GM12878 (cell line): ENCODE measurements at places on chromosomes 5 and 9. TPM values are rescaled to one million over a fixed set of nuclear protein-coding genes. Genes with fewer than 3 reads are reported as not detected.

The MIGA2 gene
- 27.8 and 31.0 TPM in 2 replicates for total RNA-seq

The GGTA1 gene
- total RNA-seq = 0.13 TPM in 2 replicates

The OSMR gene
- total RNA-seq = 0.05 and 0.35 TPM in 2 replicates

The CCNO gene
- not detected in 2 replicates for total RNA-seq

The C5orf58 gene
- not detected in 2 replicates for total RNA-seq

The MYMK gene
- not detected in 2 replicates for total RNA-seq

The GRXCR2 gene
- total RNA-seq = not detected in 2 replicates

The SH3GL2 gene
- not detected in 2 replicates for total RNA-seq

The HAPLN1 gene
- 0.10 and 0.27 TPM in 2 replicates for total RNA-seq

The NEUROG1 gene
- not detected in 2 replicates for total RNA-seq

The FAM151B gene
- 0.11 and 0.23 TPM in 2 replicates for total RNA-seq

The SNCAIP gene
- 0.27 and 0.31 TPM in 2 replicates for total RNA-seq

The MLANA gene
- not detected in 2 replicates for total RNA-seq

The FAM153A gene
- 0.18 and 0.37 TPM in 2 replicates for total RNA-seq

The COL23A1 gene
- 0.08 TPM in 1 of 2 replicates, not detected in the other for total RNA-seq

The PRRC2B gene
- total RNA-seq = 150 and 155 TPM in 2 replicates

The STPG3 gene
- total RNA-seq = not detected in 2 replicates

DNA sequence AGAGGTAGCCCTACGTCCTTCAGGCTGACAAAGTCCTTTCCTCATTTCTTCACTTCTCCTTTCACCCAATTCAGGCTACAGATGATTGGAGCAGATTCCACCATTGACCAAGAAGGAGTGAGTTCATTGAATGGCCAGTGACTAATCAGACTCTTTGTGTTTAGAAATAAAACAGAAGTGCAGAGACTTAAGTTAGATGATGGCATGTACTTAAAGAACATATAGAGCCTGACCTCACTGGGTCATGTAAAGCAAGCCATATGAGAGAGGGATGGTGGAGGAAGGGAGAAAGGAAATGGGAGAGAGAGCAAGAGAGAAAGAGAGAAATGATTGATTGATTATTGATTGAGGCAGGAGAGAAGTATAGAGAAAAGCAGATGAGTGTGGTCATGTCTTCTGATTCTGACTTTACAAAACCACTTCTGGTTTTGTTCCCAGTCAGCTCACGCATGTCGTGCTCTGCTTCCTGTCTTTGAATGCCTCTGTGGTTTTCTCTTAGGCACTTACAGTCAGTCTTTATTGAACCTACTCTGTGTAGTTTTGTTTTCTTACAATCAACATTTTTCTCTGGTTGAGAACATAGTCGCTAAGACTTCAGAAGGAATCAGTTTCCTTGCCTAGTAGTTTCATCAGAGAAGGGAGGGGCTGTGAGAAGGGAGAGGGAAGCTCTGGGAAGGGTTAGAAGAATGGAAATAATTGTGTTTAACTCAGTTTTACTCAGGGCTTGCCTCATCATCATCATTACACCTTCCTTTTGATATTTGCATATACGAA lies 149.2 kb upstream of the KLF9 start:
- peak; percentile 83 for DNase-seq

- no peak for DNase-seq
Measured at GRCh38 chr5:110718311-110718710, 8.2 kb downstream of the TMEM232 start.

- DNase-seq = no peak
Measured at GRCh38 chr5:150173161-150173560, 6.6 kb downstream of the CDX1 start.

DNA sequence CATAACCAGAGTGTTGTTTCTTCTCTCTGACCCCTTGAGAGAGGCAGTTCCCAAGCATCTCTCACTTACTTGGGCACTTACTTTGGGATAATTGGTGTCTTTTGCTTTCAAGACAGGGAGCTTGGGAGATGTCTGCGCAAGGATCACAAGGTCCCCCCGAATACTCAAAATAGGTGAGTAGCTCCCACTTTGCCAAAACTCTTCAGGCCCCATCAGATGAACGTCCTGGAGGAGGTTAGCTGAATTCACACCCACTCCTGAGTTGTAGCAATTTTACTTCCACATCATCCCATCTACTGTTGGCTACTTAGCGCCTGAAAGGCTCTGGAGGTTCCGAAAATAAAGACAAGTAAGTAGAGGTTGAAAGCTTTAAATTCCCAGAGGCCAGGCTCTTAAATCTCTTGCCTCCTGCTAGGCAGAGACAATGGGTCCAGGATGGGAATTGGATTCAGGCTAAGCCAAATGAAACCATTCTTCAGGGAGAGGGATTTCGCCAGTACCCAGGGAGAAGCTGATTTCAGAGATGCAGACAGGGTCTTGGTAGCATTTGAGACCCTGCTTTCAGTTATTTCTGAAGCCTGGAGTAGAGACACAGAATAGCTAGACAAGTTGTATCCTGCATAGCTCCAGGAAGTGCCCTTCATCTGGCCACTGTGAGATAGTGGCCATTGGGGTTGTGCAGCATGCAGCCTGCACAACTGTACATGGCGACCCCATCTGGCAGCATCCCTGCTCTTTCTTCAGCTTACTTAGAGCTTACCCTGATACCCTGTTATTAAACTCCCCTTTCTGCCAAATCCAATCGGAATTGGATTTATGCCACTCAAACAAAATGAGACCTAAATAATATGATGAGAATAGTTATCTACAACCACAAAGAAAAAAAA lies 60.1 kb downstream of the BOD1 start:
- DNase-seq = no peak

- no peak for DNase-seq
Measured at GRCh38 chr9:98357921-98358535, 102.6 kb upstream of the TBC1D2 start.

- DNase-seq = no peak
Measured at GRCh38 chr9:29069376-29069775, 1496.1 kb upstream of the C9orf72 start.

- DNase-seq = no peak
Measured at GRCh38 chr5:148586796-148587195, 67.5 kb downstream of the HTR4 start.

DNA sequence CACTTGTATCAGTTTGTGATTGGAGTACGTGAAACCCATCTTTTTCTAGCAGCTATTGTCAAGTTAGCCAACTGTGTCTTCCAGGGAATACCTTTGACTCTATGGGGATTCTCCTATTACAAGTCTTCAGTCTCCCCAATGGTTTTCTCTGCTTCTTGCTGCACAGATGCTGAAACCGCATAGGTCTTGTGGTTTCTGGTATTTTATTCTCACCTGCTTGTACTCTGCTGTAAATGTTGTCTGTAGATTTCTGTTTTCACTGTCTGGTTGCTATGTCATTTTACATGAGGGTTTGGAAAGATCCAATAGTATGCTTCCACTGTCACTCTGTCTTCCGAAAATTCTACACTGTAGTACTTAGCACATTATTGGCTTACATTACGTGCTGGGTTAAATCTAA lies 1196.9 kb upstream of the C9orf72 start:
- no peak for DNase-seq

DNA sequence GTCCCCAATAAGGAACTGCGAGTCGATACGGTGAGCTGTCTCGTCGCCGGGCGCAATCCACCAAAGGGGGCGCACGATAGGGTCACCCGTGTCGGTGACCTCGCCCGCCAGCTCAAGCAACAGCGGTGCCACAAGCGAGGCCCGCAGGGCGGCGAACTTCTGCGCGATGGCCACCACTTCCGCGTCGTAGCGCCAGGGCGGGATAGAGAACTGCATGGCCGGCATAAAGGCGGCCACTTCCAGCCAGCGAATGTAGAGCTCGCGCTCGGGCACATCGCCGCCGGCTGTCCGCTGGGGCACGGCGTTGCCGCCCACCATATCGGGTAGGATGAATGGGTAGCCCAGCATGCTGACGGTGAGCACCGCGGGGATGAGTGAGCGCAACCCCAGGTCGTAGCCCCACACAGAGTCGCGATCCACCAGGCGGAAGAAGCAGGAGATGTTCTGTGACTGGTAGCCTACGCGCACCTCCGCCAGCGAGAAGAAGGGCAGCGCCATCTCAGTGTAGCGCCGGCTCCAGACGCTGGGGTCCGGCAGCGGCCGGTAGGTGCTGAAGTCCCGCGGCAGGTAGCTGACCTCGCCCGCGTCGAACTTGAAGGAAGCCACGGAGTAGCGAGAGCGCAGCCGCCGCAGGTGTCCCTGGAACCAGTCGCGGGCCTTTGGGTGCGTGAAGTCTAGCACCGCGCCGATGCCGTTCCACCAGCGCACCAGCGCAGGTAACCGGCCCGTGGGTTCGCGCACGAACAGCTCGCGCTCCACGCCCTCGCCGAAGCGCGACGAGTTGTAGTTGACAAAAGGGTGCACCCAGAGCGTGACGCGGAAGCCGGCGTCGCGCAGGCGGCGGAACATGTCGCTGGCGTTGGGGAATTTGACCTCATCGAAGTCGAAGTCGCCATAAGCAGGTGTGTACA lies 5.5 kb downstream of the MYORG start:
- DNase-seq = no peak

GRCh38 chr9:107049803-107050184 lies 186.8 kb downstream of the ZNF462 start:
- no peak for DNase-seq

- no peak for DNase-seq
Measured at GRCh38 chr9:36005891-36006290, 30.8 kb upstream of the RECK start.

DNA sequence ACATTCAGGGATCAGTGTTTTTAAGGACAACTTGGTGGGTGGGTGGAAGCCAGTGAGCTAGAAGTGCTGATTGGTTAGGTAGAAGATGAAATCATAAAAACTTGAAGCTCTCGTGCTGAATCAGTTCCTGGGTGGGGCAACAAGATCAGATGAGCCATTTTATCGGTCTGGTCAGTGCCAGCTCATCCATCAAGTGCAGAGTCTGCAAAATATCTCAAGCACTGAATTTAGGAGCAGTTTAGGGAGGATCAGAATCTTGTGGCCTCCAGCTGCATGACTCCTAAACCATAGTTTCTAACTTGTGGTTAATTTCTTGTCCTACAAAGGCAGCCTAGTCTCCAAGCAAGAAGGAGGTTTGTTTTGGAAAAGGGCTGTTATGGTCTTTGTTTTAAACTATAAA lies 166.4 kb downstream of the FAM170A start:
- no peak for DNase-seq

DNA sequence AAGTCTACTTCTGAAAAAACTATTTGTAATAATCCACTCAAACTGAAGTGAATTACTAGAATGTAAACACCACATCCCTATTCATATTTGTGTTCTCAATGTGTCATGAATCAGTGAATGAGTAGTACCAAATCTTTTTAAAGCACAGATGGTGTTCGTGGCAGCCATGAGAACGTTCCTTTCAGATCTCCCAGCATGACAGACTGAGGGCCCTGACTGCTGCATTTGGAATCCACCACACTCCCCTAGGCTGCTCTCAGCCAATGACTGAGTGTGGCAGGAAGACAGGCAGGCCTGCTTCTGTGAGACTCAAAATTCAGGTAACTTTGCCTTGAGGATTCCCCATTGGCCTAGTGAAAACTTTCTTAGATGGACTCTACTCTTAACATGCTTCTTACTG lies 10.9 kb upstream of the JMY start:
- no peak for DNase-seq

- DNase-seq = no peak
Measured at GRCh38 chr5:136894070-136894469, 528.7 kb upstream of the TRPC7 start.

GRCh38 chr9:6049798-6050197 lies 34.4 kb upstream of the RANBP6 start:
- DNase-seq = peak; percentile 48

DNA sequence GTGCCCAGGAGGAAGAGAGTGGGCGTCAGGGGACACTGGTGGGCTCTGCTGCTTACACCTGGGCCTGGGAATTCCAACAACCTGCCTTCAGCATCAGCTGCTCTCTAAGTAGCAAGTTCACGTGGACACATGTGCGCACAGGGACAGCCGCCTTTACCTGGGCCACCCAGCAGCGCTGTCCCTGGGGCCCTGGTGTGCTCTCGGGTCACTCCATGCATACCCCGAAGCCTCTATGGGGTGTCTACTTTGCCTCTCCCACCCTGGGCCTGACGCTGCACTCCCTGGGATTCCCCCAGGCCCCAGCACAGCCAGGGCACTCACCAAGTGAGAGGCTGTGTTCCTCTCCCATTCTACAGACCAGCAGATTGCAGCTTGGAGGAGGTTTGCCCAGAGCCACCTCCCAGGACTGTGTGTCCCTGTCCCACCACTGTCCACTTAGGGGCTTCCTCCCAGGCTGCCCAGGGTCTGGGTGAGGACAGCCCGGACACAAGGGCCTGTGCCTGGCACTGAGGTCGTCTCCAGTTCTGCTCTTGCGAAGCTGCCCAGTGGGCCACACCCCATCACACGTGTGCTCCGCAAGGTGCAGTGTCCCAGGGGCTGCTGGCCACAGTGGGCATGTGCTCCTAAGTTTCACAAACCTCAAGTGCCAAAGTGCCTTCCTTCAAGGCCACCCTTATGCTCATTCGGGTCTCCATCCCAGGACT lies 5.9 kb downstream of the NINJ1 start:
- DNase-seq = no peak

DNA sequence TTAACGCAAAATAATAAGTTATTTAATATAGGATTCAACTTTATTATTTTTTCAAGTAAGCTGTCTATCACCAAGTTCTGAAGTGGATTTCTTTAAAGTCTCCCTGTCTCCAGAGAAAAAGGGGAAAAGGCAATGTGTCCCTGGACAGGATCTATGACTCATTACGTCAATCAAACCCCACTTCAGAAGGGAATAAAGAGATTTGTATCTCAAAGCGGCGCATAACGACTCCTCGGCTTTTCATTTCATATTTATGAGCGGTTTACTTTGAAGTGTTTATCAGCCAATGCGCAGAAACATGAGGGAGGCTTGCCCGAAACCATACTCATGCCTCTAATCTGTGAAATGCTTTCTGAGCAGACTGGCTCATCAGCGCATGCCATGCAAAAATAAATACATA lies 938.6 kb upstream of the WWC1 start:
- DNase-seq = no peak

DNA sequence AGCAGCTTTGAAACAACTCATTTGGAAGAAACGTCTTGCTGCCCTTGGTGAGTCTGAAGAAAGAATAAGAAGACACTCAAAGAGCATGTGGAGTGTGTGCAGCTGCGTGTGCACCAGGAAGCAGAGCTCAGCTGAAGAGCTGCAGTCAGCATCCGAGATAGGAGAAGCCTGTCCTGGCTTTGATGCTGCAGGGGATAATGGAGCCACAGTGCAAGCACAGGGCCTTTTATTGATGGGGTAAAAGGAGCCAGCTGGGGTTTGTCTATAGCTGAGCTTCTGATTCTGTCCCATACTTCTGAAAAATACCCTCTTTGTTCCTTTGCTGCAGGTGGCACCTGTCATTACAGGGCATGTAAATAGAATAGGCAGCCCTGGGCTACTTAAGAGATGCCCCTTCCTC lies 375.7 kb upstream of the ZNF462 start:
- no peak for DNase-seq

- no peak for DNase-seq
Measured at GRCh38 chr9:20753761-20754160, 69.7 kb downstream of the FOCAD start.
